ENCODE measurements at places on chromosomes 16 and 17. TPM values are rescaled to one million over a fixed set of nuclear protein-coding genes. Genes with fewer than 3 reads are reported as not detected.

The HELZ gene
- 44.7 TPM for total RNA-seq

The OR4D2 gene
- total RNA-seq, result not detected

The CDK3 gene
- 0.92 TPM for total RNA-seq

The SPN gene
- under 0.01 TPM for total RNA-seq

The HS3ST6 gene
- total RNA-seq, result not detected

The RMI2 gene
- total RNA-seq, result 1.4 TPM

The NEUROD2 gene
- total RNA-seq, result not detected

The RHBDL1 gene
- total RNA-seq, result 3.7 TPM

The SCNN1B gene
- not detected for total RNA-seq

The CEP295NL gene
- total RNA-seq, result 0.85 TPM

The MEIOC gene
- total RNA-seq, result not detected

The SYCE1L gene
- 0.46 TPM for total RNA-seq

The CHTF18 gene
- total RNA-seq, result 2.3 TPM

The SLFN14 gene
- total RNA-seq, result not detected
